Stimulated activated CD8-positive, alpha-beta memory T cell treated with anti-CD3 and anti-CD28 coated beads, Interleukin-2, amount 100 ng/mL, for 48 hours (primary cell): ENCODE measurements at places on chromosomes 7 and 10.

DNA sequence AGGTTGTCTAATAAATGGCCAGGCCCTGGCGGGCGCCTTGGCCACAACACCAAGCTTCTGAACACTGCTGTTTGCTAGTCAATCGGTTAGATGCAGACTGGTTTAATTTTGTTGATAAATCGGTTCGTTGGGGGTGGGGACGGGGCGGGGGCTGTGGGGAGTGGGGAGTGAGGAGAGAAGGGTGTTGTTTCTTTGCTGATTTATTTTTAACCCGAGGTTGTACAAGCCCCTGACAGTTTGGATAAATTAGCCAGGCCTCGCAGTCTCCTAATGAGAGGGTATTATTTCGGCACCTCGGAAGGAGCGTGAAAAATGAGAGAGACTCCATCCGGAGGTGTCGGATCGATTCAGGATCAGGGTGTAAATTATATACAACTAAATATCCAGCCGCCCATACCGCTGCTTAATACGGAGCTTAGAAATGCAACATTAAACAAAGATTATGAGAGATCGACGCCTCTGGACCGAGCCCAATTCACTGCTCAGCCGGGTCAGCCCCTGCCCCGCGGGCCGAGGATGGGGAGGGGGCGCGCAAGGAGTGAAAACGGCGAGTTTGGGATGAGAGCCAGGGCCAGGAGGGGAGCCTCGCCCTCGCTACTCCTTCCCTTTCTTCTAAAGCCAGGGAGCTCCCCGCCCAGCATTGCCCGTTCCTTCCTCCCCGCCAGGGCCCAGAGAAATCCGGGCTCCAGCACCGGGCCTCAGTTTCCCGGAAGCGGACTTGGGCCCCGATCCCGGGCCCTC lies 8.0 kb downstream of the UNCX start:
- no peak for DNase-seq

DNA sequence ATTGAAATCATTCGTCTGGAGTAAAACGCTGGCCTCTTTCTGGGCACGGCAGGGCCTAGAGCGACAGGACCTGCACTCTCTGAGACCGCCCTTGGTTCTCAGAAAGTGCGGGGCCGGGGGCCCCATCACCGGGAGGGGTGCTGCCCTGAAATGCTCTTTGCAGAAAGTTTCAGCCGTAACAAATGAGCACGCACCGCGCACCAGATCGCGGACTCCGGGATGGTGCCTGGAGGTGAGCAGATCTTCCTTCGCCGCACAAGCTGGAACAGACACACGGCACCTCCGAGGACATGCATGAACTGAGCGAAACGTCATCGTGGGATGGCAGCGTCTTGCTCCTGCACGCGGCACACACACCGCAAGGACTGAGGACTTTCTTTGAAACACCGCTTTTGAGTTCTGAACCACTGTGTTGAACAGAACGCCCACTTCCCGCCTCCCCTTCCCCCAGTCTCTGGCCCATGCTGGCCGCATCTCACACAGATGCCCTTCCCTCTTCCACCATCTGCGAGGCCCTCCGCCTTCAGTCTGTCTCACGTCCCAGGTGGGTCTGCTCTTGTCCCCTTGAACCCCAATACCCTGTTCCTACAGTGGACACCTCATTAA lies 538.7 kb upstream of the MGMT start:
- DNase-seq = no peak

- no peak for DNase-seq
Measured at GRCh38 chr7:144403649-144404061, at the start of gene NOBOX. NOBOX (minus strand) TSS chr7:144403693.

- no peak for DNase-seq
Measured at GRCh38 chr7:129163875-129164544, 19.5 kb downstream of the TSPAN33 start.

DNA sequence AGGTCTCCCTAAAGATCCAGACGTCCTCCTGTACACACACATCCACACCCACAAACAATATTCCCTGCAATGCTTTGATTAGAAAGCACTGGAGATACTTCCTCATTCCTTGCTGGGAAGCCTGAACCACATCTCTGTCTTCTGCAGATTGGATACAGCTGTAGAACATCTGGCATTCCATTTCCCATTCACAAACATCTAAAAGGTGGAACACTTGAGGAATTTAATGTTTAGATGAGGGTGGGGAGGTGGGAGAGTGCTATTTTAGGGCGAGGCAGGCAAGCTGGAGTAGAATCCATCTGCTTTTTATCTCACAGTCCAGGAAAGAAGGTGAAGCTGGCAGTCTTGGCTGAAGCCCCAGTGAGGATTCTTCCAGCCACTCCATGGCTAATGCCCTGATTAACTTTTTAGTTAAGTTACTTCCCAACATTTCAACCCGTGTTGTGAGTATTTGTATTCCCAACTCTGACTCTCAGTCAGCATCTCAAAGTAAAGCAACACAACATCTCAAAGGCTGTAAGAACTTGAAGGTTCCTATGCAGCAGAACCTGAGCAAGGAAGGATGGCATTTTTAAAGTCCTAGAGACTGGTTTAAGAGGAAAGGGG lies 46.1 kb downstream of the CYTH3 start:
- no peak for DNase-seq

DNA sequence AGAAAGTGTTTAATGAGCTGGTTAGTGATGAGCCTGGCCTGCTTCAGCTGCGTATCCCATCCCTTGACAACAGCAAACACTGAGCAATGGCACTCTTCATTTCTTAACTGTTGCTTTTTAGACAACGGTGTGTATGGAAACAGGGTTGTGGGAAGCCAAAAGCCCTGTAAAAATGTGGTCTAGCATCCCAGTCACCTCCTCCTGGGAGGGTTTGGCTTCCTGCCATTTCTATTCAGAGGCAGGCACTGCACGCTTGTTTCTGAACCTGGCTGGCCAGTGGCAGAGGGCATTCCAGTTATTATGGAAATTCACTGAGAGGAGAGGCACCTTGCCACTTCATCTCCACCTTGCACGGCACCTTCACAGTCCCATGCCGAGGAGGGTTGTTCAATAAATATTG lies 123.0 kb upstream of the ADARB2 start:
- DNase-seq = no peak

DNA sequence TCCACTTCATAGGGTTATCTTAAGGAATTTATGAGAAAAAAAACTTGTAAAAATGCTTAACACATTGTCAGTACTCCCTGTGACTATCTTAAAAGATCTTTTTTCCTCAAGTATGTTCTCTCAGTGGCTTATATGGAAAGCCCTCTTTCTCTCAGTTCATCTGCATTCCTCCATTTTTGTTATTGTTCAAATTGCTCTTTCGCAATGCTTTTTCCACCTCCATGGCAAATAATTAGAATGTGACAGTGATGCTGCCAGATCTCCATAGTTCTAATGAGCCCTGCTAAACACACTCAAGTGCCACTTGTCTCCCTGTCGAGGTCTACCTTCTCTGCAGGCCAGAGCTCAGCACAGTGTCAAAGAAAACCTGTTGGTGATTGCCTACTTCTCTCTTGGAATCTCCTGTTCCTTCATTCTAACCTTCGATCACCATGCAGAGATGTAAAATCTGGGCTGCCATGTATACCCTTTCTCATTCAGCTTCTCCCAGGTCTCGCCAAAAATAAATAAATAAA lies 37.2 kb upstream of the ABCB5 start:
- DNase-seq = no peak

GRCh38 chr10:118153287-118153686 lies 106.5 kb upstream of the RAB11FIP2 start:
- no peak for DNase-seq

DNA sequence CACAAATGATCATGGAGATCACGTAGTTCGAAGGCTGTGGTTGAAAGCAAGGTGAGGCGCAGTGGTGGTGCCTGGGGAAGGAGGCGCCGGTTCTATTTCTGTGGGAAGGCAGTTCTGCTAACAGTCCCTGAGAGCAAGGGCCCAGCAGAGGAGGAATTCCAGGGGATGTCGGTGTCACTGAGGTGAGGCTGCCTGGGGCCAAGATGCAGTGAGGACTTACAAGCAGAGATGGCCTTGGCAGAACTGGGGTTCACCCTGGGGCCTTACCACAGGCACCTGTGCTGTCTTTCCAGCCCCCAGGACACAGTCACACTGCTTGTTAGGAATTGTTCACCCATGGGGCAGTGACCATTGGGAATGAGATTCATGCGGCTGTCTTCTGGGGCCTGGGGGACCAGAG lies 26.7 kb downstream of the GBX1 start:
- DNase-seq = no peak

DNA sequence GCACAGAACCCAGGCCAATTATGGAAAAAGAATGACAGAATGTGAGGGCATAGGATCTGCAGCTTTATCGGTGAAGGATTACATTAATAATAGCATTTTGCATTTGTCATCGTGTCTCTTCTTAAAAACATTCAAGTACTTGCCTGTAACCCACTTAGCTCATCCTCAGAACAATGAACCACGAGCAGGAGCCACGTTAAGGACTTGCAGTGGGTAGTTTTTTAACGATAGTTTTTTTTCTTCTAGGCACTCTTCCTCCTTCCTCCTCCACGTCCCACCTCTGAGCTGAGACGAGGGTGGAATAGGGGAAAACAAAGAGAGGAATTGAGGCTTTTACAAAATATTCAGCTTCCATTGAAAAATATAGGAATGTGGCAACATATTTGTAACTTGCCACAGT lies 27.1 kb downstream of the CDHR3 start:
- no peak for DNase-seq

DNA sequence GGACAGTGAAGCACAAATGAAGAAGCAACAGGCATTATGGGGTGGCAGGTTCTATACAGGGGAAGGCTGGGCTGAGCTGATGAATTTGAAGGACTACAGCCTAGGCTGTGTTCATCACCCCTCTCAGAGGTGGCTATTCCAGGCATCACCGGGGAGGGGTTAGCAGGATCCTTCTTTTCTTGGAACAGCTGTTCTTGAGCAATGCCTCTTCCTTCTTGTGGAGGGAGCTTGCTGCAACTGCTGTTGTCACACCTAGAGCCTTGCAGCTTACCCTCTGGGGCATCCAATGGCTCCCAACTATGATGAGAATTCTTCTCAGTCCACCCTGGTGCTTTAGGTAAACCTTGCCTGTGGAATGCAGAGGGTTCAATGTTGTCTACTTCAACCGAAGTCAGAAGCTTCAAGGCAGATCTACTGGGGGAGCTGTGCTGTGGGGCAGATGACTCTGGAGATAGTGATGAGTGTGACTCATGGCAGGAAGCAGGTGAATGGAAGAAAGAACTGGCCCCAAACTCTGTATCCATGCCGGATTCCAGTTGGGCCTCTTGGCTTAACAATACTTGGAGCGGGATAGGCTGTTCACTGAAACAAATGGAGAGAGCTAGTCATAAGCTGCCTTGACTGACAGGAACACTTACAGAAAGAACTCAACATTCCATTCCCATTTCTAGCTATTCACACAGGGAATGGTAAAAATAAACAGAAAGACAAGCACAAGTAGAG lies 21.5 kb upstream of the PPP3CB start:
- no peak for DNase-seq
